ENCODE measurements at places on chromosomes 1 and 21.

DNA sequence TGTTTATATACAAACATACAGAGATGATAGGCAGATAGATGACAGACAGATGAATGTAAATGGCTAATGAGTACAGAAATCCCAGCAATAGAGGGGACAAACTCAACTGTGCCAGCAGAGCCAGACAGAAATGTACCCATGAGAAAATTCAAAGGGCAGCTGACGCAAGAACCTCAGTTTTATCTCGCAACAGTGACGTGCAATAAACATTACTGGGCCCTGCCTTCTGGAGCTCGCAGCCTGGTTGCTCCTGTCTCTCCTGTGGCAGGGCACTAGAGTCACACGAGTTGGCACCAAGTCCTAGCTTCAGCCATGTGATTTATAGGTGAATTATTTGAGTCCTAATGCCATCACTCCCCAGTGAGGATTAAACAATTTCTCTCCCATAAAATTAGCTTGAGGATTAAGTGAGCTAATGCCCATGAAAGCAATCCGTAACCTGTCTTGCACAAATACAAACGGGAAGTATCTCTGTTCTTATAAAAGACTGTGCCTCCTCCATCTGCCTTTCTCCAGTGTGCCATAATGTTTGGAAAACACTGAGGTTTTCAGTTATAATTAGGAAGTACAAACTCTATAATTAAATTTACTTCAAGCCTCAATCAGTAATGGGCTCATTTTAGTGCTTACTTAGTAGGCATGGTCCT lies 50.7 kb downstream of the VAV3 start:
- no peak for DNase-seq

- DNase-seq = no peak
Observed at GRCh38 chr1:167000546-167000945, 11.5 kb downstream of the MAEL start.

GRCh38 chr1:210932104-210932503 lies 201.8 kb downstream of the KCNH1 start:
- DNase-seq = no peak

- no peak for DNase-seq
Observed at GRCh38 chr1:58670181-58670580, 29.7 kb downstream of the MYSM1 start.

- no peak for DNase-seq
Observed at GRCh38 chr1:21783679-21784603, 992 bp upstream of the USP48 start.

DNA sequence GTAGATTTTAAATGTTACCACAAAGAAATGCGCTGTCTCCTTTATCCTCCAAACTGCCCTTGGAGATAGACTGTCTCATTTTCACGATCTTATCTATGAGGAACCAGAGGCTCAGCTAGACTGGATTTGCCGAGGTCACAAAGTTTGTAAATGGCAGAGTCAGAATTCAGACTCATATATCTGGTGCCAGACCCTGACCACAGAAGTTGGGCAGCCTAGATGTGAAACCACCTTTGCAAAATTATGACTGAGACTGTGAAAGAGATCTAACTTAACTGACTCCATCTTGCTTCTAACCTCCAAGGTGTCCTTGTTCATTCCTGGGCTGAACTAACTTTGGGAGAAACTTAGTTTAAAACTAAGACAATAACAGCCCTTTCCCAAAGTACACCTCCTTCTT lies 14.1 kb downstream of the CNR2 start:
- DNase-seq = no peak

- DNase-seq = no peak
Observed at GRCh38 chr21:14454016-14455009, 71.4 kb upstream of the HSPA13 start.
